AML-193 (cell line): ENCODE measurements at places on chromosomes 11 and 22.

DNA sequence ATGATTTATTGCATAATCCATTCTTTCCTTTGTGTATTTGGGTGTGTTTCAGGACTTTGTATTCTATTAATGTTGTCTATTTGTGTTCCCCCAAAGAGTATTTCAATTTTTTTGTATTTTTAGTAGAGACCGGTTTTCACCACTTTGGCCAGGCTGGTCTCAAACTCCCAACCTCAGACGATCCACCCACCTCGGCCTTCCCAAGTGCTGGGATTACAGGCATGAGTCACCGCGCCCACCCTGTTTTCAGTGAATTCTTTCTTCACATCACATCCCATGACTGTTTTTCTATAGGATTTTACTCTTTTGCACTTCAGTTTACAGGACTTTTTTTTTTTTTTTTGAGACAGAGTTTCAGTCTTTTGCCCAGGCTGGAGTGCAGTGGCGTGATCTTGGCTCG is 46.3 kb downstream of the RBX1 start:
- DNase-seq, result no peak

DNA sequence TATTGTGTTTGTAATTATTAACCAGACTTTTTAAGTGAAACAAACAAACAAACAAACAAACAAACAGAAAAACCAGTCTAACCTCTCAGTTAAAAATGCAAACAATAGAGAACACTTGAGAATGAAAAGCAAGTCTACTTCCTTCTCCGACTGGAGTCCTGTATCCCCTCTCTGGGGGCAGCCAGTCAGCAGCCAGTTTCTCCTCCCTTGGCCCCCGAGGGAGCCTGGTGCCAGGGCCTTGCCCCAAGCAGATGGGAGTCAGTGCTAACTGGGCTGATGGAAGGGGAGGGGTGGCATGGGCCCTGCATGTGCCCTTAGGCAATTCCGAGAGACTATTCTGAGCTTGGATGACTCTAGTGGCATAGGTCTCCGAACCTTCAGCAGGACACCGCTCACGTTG is 137.2 kb downstream of the GRIK4 start:
- no peak for DNase-seq

GRCh38 chr22:42436404-42436803 is 4.2 kb upstream of the NFAM1 start:
- DNase-seq, result no peak

GRCh38 chr22:17734187-17734586 is 40.1 kb downstream of the BID start:
- DNase-seq, result no peak

GRCh38 chr22:49629586-49630447 is 197.9 kb downstream of the BRD1 start:
- DNase-seq, result no peak

GRCh38 chr22:44677871-44678555 is 24.0 kb upstream of the PRR5 start:
- DNase-seq, result no peak

DNA sequence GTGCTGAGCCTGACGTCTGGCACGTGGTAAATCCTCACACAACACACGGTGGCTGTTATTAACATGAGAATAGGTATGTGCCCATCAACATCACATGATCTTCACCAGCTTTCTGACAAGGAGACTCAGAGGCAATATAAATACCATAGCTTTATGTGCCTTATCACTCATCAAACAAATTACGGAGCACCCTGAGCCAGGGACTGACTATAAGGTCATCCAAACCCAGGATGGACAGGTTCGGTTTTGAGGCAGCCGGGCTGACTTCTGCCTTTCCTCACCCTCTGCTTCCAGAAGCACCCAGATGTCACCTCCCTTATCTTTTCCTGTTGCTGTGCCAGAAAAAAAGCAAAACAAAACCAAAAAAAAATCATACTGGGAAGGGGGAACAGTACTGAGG is 5.7 kb upstream of the PLAAT3 start:
- DNase-seq, result no peak

DNA sequence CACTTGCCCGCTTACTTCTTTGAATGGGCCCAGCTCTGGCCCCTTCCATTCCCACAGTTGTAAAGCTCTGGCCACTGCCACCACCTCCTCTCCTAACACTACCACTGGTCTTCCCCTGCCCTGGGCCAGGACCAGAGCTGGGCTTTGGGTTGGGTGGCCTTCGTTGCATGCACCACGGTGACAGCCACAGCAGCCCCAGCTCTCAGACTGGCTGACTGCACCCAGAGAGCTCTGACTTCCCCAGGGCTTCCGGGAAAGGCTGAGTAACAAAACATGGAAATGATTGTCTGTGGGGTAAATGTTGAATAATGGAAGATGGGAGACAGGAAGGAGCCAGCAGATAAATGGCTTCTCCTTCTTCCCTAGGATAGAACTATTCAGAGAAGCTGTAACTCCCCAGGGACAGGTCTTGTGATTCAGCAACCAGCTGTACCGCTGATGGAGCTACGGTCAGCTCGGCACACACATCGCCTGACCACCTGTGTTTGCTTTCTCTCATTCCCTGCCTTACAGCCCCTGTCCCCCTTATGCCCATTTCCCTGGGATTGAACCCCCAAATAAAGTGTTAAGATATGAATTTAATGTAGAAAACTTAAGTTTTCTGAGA is 27.6 kb downstream of the SCN4B start:
- no peak for DNase-seq

DNA sequence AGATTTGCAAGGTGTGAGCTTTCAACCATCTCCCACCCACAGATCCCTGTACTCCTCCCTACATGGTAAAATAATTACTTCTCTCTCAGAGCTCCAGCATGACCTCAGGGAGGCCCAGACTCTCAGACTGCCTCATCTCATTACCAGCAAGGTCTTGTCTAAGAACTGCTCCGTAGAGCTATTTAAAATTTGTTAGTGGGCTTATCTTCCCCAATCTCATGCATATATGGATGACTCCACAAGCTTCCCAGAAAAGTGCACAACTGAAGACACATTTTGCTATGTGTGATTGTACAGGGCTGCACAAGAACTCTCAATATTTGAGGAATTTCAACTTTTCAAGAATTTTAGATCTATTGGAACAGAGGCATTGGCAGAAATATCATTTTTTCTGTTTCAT is 230.3 kb downstream of the CSNK2A3 start:
- no peak for DNase-seq

- no peak for DNase-seq
Observed at GRCh38 chr11:91707652-91708482, 516.8 kb upstream of the FAT3 start.

DNA sequence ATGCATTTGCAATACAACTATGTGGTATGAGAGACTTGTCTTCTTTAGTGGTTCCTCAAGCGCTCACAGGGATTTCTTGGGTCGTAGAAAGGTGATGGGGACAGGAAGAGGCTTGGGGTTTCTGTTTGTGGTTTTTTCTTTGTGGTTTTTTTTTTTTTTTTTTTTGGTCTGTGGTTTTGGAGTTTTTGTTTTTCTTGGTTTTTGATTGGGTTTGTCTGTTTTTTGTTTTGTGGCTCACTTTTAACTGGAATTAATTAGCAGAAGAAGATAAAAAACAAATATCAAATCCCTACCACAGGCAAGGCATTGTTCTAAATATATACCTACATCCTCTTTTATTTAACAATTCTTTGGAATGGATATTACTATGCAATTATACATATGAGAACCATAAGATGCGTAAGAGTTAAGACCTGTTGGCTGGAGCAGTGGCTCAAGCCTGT is 5.5 kb downstream of the TTC28 start:
- peak; percentile 69 for DNase-seq

- peak; percentile 2 for DNase-seq
Observed at GRCh38 chr11:125114518-125114917, 3.1 kb upstream of the TMEM218 start.

- DNase-seq, result no peak
Observed at GRCh38 chr11:33617672-33618350, 82.8 kb downstream of the C11orf91 start.

GRCh38 chr11:30917266-30917665 is 331.1 kb upstream of the MPPED2 start:
- DNase-seq, result no peak

GRCh38 chr11:65341856-65342255 is 8.2 kb downstream of the DPF2 start:
- no peak for DNase-seq

DNA sequence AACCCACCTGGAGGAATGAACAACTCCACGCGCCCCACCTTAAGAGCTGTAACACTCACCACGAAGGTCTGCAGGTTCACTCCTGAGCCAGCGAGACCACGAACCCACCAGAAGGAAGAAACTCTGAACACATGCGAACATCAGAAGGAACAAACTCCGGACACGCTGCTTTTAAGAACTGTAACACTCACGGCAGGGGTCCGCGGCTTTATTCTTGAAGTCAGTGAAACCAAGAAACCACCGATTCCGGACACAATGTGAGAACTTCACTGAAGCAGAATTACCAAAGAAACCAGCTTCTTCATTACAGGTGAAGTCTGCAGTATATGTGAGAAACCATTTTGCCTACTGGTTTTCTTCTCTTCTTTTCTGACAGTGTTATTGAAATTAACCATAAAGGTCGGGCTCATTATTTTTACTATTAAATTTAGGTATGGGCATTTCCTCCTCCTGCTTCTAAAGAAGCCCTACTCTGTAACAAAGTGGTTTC is 303.0 kb downstream of the KCNA4 start:
- DNase-seq, result no peak
